NK-92 treated with Interleukin-12 subunit alpha and Interleukin-12 subunit beta, amount 100 ng/mL, for 24 hours (cell line): ENCODE measurements at places on chromosomes 16 and 17.

GRCh38 chr17:11293480-11293879, 52.5 kb downstream of the SHISA6 start:
- no peak for DNase-seq

- DNase-seq: no peak
These were observed 482 bp downstream of the BAHCC1 start for GRCh38 chr17:81395600-81396277.

GRCh38 chr16:51236583-51236982, 85.5 kb upstream of the SALL1 start:
- DNase-seq: no peak

DNA sequence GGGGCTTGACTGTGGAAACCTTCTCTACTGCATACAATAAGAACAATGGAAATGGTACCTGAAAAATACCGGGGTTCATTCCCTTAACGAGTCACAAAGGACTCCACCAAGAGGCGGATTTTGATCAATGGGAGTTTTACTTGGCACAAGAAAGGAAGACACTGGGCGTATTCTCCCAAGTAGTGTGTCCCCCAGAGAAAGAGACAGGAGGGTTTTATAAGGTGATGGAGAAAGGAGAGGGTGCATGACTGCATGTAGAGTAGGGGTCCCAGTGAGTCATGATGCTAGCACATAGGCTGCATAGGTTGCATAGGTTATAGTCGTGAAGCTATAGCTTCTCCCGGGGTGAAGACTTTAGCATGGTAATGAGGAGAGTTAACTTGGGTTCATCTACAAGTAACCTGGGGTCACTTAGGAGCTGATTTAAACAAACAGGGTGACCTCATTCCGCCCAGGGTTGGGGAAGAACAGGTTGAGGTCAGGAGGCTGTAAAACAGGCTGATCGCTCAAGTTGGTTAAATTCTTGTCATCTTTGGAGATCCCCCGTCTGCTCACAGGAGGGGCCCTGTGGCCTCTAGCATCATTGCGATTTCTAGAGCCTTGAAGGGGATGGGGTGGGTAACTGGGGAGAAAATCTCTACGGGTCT, 1.5 kb downstream of the MPV17L start:
- no peak for DNase-seq

DNA sequence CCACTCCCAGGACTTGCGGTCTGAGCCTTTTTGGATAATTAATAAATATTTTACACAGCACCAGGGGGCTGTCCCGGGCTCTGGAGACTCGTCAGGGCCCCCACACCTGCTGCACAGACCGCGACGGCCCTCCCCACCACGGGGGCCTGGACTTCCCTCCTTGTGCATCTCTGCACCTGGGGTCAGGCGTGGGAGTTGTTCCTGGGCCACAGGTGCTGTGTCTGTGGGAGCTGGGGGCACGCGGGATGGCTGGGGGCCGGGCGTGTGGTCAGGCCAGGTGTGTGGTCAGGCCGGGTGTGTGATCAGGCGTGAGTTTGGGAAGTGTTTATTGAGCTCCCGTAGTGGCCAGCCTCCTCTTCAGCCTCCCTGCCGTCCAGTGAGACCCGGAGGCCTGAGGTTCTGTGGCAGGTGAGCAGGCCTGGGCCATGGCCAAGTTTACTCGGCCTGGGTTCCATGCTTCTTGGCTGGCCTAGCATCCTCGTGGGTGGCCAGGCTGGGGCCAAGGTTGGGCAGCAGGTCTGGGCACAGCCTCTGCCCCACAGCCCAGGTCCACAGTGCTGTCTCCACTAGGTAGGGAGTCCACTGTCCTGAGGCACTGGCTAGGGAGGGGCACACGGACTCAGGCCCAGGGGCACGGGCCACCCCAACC, 1.9 kb upstream of the STUB1 start:
- DNase-seq: no peak

GRCh38 chr17:77690271-77691161, 268.0 kb upstream of the TNRC6C start:
- no peak for DNase-seq

GRCh38 chr16:57810197-57811031, 8.1 kb upstream of the KIFC3 start:
- DNase-seq: peak; percentile 82

DNA sequence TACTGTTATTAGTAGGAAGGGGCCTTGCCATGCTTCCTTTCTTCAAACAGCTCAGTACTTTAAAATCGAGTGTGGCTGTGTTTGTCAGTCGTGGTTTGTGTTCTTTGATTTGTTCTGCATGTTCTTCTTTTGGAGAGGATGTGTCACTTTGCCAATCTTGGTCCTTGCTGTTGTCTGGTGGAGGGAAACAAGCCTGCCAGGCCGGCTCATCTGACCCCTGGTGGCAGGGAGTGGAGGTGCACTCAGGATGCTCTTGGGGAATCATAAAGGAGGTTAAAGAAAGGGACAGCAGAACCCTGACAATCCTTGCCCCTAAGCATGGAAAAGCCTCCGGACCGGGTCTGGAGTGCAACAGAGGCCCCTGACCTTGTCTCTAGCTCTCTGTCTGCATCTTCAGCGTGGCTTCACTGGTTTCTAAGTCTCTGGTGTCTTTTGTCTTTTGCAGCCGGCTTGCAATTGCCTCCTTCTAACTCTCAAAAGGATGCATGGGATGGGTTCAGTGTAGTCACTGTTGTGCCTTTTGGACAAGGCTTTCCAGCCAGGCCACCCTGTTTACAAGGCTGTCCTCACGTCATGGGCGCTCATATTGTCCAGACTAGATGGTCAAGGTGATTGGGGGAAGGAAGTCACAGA, 135.8 kb downstream of the WWOX start:
- DNase-seq: peak; percentile 4

DNA sequence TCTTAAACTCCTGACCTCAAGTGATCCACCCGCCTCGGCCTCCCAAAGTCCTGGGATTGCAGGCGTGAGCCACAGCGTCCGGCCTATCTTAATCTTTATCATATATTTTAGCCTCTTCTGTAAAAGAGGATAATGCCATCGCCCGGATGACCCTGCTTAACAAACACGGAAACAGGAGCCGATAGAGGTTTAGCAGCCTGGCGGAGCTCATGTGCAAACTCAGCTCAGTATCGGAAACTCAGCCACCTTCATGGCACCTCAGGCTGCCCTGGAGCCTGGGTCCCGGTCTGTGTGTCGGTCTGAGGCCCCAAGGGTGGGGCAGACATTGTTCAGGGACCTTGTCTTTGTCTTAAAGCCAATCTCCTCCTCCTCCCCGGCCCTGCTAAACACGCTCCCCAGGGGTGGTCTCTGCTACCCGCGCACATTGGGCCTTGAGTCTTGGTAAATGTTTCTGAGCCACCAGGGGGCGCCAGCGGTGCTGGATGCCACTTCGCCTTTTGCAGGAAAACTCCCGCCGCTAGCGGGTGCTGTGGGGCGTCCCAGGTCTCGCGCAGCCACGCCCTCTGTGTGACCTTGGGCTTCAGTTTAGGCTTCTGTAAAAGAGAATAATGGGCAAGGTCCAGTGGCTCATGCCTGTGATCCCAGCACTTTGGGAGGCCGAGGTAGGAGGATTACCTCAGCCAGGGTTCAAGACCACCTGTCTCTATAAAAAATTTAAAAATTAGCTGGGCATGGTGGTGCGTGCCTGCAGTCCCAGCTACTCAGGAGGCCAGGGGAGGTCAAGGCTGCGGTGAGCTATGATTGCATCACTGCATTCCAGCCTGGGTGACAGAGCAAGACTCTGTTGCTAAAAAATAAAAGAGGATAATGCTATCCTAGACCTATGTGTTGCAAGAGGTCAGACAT, 2.7 kb downstream of the CETP start:
- DNase-seq: peak; percentile 75
